ENCODE measurements at places on chromosomes 1 and 21. TPM values are rescaled to one million over a fixed set of nuclear protein-coding genes. Genes with fewer than 3 reads are reported as not detected.

DNA sequence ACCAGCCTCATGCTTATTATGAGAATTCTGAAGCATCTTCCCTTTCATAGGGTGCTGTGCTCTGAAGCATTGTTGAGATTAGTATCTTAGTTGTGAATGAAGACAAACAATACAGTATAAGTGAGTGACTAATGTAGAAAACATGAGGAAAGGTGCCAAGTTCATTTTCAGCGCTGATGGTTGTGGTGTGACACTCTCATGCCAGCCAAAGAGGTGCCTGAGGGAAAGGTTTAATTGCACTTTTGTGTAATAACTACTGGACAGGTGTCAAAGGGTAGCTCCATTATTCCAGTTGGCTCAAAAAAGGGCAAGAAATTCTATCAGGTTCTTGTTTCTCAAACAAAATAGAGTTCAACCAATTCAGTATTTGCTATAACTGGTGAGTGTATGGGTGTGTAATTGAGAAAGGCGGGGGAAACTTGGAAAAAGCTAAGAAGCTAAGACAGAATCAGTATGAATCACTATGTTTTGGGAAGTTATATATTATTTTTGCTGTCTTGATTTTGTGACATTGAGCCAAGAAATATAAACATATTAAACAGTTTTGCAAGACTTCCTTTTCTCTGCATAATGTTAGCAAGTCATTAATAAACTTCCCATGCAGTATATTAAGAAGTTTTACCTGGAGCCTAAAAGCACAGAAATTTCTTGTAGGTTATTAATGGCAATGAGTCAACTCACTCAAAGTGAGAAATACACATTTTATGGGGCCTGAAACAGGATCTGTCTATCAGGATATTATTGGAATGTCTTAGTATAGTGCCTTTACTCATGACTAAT is 31.8 kb downstream of the KCNK2 start:
- no peak for DNase-seq
- no peaks in the 10 kb centered on the region for H3K36me3 ChIP-seq
- no peaks in the 10 kb centered on the region for H3K4me1 ChIP-seq
- no peak overlapping the region for H3K27ac ChIP-seq
- H3K27me3 ChIP-seq: no peaks in the 10 kb centered on the region
- H3K4me3 ChIP-seq: no peak overlapping the region

DNA sequence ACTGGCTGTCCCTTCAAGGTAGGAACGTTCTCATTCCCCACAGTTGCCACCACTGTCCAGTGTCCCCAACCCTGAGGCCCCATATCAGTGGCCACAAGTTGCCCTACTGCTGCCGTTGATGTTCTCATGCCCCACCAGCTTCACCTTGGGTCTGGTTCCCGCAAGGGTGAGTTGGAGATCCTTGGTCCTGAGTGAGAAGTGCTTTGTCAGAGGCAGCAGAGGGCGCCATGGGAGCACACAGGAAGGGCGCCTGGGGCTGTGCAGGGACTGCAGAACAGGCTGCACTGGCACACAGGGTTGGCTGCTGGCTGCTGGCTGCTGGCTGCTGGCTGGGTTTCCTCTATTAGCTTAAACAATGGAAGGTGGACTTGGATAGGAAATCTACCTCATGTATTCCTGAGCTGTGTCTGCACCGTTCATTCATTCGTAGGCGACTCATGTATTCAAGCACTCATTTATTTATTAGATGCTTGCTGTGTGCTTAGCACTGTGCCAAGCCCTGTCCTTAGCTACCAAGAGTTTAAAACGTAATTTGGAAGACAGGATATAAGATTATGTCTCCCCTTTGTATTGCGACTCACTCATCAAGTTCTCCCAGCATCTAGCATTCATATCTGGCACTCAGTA is 2.1 kb upstream of the S100A9 start:
- H3K4me3 ChIP-seq: no peak overlapping the region
- peaks cover 8% of the 10 kb centered on the region for H3K4me1 ChIP-seq
- H3K36me3 ChIP-seq: no peaks in the 10 kb centered on the region
- peaks cover 26% of the 10 kb centered on the region for H3K27me3 ChIP-seq
- peak; percentile 61 for DNase-seq

GRCh38 chr1:183188240-183188639 is 2.2 kb downstream of the LAMC2 start:
- H3K4me1 ChIP-seq: no peaks in the 10 kb centered on the region
- DNase-seq: no peak
- no peak overlapping the region for H3K27ac ChIP-seq

ACTN2 gene
- 2,454 TPM for total RNA-seq

SLFNL1 gene
- total RNA-seq: 0.16 TPM

ADAM30 gene
- total RNA-seq: not detected

DNA sequence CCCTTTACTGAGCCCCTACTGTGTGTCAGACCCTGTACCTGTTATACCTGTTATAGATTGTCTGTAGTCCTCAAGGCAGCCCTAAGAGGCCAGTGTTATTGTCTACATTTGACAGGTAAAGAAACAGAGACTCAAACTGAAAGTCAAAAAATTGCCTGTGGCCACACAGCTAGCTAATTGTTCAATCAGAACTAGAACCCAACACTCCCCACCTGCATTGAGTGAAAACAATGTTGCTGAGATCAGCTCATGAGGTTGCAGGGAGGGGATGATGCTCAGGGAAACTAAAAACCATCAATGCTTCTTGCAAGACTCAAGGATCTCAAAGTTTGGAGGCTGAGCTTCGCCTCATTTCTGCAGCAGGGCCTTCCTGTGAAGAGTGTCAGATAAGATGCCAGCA is 109.5 kb upstream of the LMO4 start:
- no peaks in the 10 kb centered on the region for H3K36me3 ChIP-seq
- no peaks in the 10 kb centered on the region for H3K27me3 ChIP-seq
- no peak overlapping the region for H3K4me3 ChIP-seq

DNA sequence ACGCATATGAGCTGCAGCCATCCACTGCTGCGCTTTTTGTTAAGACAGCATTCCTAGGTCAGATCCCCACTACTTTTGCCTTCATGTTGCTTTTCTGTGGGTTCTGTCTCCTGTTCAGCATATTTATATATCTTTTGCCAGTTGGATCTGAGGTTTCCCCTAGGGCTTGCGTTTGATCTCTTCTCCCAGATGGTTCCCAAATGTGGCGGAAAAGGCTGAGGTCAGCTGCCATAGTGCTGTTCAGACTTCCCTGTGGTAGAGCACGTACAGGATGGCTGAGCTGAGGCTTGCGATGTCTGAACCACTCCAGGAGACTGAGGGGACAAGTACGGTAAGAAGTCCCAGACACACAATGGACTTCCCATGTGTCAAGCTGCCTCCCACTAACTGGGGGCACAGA is 39.8 kb downstream of the COL6A1 start:
- H3K36me3 ChIP-seq: no peaks in the 10 kb centered on the region
- no peaks in the 10 kb centered on the region for H3K4me1 ChIP-seq
- no peak for DNase-seq
- peak overlapping the region; percentile 72 for H3K27ac ChIP-seq
- no peak overlapping the region for H3K4me3 ChIP-seq

PGLYRP3 gene
- not detected for total RNA-seq

DNA sequence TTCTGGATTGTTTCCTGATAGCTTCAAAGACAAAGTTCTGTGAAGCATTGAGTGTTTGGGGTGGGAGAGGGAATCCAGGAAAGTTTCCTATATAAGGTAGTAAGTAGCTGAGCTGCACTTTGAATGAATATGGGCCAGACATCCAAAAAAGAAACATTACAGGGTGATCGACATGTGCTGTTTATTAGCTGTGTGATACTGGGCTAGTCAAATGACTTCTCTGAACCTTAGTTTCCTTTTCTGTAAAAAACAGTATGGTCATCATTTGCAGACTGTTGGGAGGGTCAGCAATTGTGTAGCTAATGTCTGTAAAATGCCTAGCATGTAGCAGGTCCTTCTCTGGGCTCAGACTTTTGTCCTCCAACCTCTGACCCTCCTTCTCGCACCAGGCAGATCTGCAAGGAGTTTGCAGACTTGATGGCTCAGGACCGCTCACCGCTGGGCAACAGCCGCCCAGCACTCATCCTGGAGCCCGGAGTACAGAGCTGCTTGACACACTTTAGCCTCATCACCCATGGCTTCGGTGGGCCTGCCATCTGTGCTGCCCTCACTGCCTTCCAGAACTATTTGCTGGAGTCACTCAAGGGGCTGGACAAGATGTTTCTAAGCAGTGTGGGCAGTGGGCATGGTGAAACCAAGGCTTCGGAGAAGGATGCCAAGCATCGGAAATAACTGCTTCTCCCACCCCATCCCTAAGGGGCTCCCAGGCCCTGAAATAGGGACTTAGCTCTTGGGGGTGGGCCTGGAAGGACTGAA is 21.1 kb downstream of the TFAP2E start:
- H3K4me1 ChIP-seq: no peaks in the 10 kb centered on the region
- H3K27ac ChIP-seq: no peak overlapping the region
- peaks cover 10% of the 10 kb centered on the region for H3K36me3 ChIP-seq
- H3K4me3 ChIP-seq: no peak overlapping the region

FCRLB gene
- 0.33 TPM for total RNA-seq

- no peak for DNase-seq
- H3K4me1 ChIP-seq: no peaks in the 10 kb centered on the region
- no peak overlapping the region for H3K27ac ChIP-seq
- H3K36me3 ChIP-seq: no peaks in the 10 kb centered on the region
- peaks cover 46% of the 10 kb centered on the region for H3K27me3 ChIP-seq
Observed at GRCh38 chr1:209397910-209398309, 185.6 kb upstream of the CAMK1G start.

DNA sequence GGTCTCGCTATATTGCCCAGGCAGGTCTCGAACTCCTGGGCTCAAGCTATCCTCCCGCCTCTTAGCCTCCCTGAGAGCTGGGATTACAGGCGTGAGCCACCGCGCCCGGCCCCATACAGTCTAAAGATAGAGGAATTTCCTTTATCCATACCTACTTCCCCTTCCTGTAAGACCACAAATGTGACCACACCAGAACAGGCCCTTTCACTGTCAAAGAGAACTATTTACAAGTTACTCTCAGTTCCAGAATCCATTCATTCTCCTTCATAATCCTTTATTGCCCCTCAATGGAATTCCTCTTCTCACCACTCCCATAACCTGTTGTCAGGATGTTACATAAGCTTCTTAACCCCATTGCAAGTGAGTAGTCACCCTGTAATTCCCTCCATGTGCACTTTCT is 26.3 kb upstream of the SLC5A9 start:
- H3K27ac ChIP-seq: no peak overlapping the region
- no peaks in the 10 kb centered on the region for H3K4me1 ChIP-seq
- no peak overlapping the region for H3K4me3 ChIP-seq
- peaks cover 22% of the 10 kb centered on the region for H3K27me3 ChIP-seq

GRCh38 chr1:172845371-172845770 is 186.5 kb downstream of the FASLG start:
- DNase-seq: no peak
- no peaks in the 10 kb centered on the region for H3K27me3 ChIP-seq
- H3K4me3 ChIP-seq: no peak overlapping the region
- peaks cover 7% of the 10 kb centered on the region for H3K4me1 ChIP-seq
- no peak overlapping the region for H3K27ac ChIP-seq
- no peaks in the 10 kb centered on the region for H3K36me3 ChIP-seq

ORC1 gene
- 0.11 TPM for total RNA-seq

GRCh38 chr1:66982561-66983260 is 57.9 kb downstream of the MIER1 start:
- H3K36me3 ChIP-seq: peaks cover 85% of the 10 kb centered on the region
- DNase-seq: no peak
- H3K27me3 ChIP-seq: no peaks in the 10 kb centered on the region
- H3K4me3 ChIP-seq: no peak overlapping the region
- H3K27ac ChIP-seq: no peak overlapping the region
- peaks cover 19% of the 10 kb centered on the region for H3K4me1 ChIP-seq

- H3K4me1 ChIP-seq: peaks cover 8% of the 10 kb centered on the region
- no peak overlapping the region for H3K4me3 ChIP-seq
- DNase-seq: no peak
- no peak overlapping the region for H3K27ac ChIP-seq
Observed at GRCh38 chr1:6082430-6082971, 36.8 kb downstream of the KCNAB2 start.

DNA sequence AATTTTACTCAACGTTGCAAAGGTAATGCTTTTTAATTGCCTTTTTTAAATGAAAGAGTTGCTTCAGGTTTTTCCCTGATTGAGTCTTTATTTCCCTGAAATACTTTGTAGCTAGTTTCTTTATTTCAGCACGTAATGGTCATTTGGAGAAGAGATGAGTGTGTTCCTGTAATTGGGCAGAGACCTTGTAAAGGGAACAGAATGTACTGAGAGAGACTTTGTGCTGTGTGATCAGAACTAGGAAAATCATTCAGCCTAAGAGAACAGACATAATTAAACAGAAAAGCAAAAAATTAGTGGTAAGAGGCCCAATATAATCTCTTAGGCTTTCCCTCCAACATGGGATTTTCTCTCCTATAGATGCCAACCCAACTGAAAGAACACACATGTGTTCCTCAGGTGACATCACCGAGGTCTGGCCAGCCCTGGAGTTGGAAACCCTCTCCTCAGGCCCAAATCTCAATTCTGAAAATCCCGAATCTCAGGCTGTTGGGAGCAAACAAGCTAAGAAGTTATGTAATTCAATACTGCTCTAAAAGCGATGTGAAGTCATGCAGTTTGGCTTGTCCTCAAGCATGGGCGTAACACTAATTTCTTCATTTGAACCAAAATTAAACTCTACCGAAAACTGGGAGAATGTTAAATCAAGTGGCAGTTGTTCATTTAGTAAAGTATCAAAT is 102.0 kb downstream of the TGFB2 start:
- H3K4me1 ChIP-seq: no peaks in the 10 kb centered on the region
- DNase-seq: peak; percentile 26
- H3K27ac ChIP-seq: peak overlapping the region; percentile 71
- no peaks in the 10 kb centered on the region for H3K27me3 ChIP-seq
- no peak overlapping the region for H3K4me3 ChIP-seq

DNA sequence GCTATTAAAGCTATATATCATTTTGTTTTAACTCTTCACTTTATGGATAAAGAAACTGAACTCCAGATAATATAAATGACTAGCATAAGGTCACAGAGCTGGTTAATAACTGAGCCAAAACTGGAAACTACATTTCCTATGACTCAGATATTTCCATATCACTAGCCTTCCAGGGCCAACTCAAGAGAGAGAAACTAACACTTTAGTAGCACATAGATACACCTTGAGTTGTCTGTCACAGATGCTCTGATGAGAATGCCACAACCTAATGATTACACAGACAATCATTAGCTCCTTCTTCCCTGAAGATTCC is 40.7 kb downstream of the NME7 start:
- no peak overlapping the region for H3K4me3 ChIP-seq
- DNase-seq: no peak
- H3K36me3 ChIP-seq: no peaks in the 10 kb centered on the region
- no peaks in the 10 kb centered on the region for H3K4me1 ChIP-seq

- peaks cover 5% of the 10 kb centered on the region for H3K4me1 ChIP-seq
- DNase-seq: no peak
- H3K36me3 ChIP-seq: peaks cover 6% of the 10 kb centered on the region
Observed at GRCh38 chr1:169999761-170000160, 74.7 kb downstream of the KIFAP3 start.

DNA sequence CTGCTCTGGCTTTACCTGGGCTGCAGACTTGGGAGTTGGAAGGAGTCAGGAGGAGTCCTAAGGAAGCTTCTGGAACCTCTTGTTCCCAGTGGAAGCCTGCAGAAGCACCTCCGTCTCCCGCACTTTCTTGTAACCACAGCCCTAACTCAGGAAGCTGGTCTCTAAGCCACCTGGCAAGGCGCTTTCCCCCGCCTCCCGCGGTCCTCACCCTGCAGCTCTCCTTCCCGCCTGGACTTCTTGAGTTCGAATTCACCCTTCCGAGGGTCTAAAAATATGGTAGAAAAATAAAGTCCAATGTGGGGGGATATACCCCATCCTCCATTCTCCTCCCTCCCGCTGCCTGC is 15.1 kb downstream of the PAX7 start:
- no peak overlapping the region for H3K27ac ChIP-seq
- no peak overlapping the region for H3K4me3 ChIP-seq
- no peaks in the 10 kb centered on the region for H3K36me3 ChIP-seq
- H3K4me1 ChIP-seq: peaks cover 27% of the 10 kb centered on the region
